Stomach (tissue), 19 donors: ENCODE measurements at places on chromosomes 11 and 22. TPM values are rescaled to one million over a fixed set of nuclear protein-coding genes. Genes with fewer than 3 reads are reported as not detected.
A peak's percentile ranks its signal among the peaks of the same experiment; 100 is the strongest.

GRCh38 chr22:37925767-37926166 lies 19.7 kb downstream of the MICALL1 start:
- no peak for DNase-seq

GRCh38 chr11:45102810-45103621 lies 43.4 kb upstream of the PRDM11 start:
- DNase-seq, result peak; percentile 54

DNA sequence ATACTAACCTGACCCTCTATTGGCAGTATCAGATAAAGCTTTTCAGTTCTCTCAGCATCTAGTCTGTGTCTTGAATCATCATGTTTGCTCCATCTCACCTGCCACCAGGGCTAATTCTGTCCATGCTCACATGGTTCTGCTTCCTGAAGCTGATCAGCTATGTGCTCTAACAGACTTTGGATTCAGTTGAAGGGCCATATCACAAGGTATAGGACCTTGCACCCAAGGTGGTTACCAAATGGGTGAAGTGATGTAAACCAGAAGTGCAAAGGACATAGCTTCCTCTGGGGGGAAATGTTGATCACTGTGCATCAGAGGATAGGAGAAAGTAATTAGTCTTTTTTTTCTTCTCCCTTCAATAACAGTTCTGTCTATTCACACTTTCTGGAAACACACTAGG lies 417.0 kb upstream of the ANO5 start:
- DNase-seq, result no peak

RIBC2 gene
- 5.3 TPM for total RNA-seq
